Stimulated activated CD8-positive, alpha-beta memory T cell treated with anti-CD3 and anti-CD28 coated beads, Interleukin-4, amount 100 ng/mL, for 1 hour (primary cell): ENCODE measurements at places on chromosomes 7 and 10.

GRCh38 chr10:9023206-9023605 is 968.7 kb downstream of the GATA3 start:
- DNase-seq, result no peak

DNA sequence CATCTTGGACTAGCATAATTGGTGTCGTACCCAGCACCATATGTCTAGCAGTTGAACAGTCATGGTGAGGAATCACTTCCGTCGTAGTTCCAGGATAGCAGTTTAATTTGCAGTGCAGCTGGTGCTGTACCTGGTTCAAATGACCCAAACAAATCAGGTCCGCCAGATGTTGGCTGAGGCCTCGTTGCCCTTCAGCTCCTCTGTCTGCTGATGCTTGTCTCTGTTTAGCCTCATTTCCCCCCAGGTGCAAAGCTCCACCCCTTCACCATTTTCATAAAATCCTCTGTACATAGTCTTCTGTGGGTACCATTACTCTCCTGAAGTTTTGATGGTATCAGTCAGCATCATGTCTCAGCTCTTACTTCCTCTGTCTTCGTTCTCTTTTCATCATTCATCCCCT is 35.1 kb downstream of the UMAD1 start:
- no peak for DNase-seq

DNA sequence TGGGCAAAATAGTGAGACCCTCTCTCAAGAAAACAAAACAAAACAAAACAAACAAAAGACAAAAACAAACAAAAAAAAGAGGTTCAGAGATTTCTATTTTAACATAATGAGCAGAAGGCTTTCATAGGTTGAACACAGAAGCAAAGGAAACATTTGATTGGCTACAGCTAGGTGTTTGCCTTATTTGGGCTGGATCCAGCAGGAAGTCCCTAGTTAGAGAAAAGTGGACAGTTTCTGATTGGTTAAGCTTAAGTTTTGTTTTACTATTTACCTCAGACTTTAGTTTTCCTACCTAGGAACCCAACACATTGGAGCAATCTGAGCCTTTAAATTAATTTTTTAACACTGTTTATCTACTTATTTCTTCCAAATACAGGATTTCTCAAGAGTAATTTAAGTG is 566.5 kb upstream of the PCDH15 start:
- no peak for DNase-seq

- no peak for DNase-seq
Observed at GRCh38 chr10:76191336-76191735, 759.9 kb downstream of the LRMDA start.

DNA sequence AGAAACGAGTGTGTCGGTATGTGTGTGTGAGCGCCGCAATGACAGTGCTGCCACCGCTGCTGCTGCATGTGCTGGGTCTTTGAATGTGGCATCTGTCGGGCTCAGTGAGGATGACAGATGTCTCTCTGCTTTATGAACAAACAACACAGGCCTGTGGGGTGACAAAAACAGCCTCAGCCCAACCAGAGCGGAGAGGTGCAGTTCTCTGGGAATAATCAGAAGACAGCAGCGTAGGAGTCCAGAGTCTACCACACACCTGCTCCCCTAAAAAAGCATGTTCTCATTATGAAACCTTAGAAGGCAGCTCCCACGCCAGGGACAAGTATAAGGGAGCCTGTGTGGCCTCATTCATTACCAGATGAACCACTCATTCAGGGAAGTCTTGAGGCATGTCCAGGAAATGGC is 278.3 kb downstream of the KCNMA1 start:
- DNase-seq, result no peak

DNA sequence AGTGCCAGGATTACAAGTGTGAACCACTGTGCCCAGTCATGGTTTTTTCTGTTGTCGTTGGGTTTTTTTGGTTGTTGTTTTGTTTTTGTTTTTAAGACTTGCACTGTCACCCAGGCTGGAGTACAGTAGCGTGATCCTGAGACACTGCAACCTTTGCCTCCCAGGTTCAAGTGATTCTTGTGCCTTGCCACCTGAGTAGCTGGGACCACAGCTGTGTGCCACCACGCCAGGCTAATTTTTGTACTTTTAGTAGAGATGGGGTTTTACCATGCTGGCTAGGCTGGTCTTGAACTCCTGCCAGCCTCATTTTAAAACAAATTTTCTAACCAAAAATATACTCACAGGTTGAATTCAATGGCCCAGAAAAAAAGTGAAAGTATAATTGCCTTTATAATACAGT is 174.1 kb downstream of the AHR start:
- DNase-seq, result no peak

- no peak for DNase-seq
Observed at GRCh38 chr7:131039836-131040235, 287.8 kb upstream of the MKLN1 start.

GRCh38 chr7:28086198-28086597 is 94.4 kb downstream of the JAZF1 start:
- no peak for DNase-seq

- DNase-seq, result no peak
Observed at GRCh38 chr10:111821871-111822270, 361.7 kb downstream of the GPAM start.

GRCh38 chr7:44705434-44705833 is 43.2 kb upstream of the ZMIZ2 start:
- no peak for DNase-seq

DNA sequence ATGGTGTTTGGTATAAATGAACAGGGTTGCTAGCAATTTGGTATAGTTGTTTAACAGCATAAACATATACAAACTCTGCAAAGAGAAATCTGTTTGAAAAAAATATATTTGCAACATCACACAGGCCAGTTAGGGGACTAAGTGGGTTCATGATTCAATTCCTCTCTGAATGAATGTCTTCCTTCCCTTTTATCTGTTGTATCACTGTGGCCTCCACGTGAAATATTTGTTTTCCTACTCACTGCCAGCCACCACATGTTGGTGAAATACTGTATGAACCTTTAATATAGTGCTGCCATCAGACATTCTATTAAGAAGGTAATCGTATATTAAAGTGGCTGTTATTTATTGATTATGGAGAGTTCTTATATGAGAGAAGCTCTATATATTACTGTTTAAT is 157.0 kb downstream of the ARID5B start:
- no peak for DNase-seq

DNA sequence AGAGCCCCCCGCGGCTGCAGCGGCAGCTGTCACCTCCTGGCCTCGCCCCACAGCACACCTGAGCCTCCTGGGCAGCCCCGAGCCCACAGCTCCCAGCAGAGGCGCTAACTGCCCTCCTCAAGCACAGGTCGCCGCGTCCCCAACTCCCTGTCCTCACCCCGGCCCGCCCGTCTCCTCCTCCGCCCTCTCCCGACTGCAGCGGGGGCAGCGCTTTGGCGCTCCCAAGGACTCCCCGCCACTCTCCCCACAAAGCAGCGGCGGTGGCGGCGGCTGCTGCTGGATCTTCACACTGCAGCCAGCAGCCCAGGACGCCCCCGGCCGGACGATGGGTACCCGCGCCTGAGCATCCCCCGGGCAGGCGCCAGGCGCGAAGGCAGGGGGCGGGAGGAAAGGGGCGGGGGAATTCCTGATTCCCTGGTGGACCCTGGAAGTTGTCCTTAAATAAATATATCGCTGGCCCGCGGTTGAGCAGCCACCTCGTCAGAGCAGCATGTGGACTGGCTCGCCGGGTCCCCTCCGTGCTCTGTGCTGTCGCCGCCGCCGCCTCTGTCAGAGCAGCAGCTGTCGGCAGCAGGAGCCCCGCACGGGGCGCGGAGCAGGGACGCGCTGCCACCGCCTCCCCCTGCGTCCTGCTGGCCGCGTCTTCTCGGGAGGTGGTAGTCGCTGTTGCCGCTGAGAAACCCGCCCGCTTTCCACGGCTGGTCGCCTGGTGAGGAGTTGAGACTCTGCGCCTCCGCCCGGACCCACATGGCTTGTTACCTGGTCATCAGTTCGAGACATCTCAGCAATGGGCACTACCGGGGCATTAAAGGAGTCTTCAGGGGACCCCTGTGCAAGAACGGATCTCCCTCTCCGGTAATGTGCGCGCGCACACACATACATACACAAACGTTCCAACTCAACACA is at the start of gene ZNF804B:
TSS of gene ZNF804B (plus strand) at position 471 of the 906 bp plus-strand sequence. CDS start at position 748, 277 bp downstream.
- DNase-seq, result no peak

GRCh38 chr7:94649450-94649849 is 6.5 kb downstream of the SGCE start:
- DNase-seq, result no peak

DNA sequence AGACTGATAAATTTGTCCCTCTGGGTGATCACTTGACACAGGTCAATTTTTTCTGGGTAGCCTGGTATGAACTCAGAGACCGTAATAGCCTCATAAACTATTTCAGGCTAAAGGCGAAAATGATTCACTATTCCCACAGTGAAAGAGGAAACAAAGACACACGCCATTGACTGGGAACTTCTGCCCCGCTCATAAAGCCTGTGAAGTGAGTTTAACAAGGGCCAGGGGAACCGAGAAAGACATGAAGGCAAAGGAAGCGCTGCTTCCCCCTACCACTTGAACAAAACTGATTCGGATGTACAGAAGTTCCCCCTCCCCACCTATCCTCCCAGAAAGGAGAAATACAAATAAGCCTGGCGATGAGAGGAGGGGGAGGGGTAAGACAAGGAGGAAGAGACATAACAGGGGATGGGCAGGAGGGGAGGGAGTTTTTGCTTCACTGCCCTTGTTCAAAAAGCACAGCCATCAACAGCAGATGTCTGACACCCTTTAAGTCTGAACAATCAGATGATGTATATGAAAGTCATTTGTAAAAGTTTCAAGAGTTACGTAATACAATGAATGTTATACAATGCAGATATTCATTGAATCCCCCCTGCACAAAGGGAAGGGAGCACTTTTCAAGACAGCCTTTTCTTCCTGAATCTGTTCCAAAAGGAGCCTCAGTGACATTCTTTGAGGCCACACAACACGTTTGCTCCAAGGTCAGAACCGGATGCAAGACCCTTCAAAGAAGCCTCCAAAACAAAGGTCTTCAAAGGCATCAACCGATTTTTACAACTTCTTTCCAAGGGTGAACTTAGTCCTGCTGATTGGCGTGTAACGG is 734 bp downstream of the ABCB4 start:
- DNase-seq, result no peak

GRCh38 chr7:151400626-151401315 is 9.1 kb downstream of the WDR86 start:
- no peak for DNase-seq

- DNase-seq, result no peak
Observed at GRCh38 chr7:31464601-31465000, 49.3 kb upstream of the ITPRID1 start.

- DNase-seq, result no peak
Observed at GRCh38 chr10:101060951-101061623, 702 bp upstream of the KAZALD1 start.

DNA sequence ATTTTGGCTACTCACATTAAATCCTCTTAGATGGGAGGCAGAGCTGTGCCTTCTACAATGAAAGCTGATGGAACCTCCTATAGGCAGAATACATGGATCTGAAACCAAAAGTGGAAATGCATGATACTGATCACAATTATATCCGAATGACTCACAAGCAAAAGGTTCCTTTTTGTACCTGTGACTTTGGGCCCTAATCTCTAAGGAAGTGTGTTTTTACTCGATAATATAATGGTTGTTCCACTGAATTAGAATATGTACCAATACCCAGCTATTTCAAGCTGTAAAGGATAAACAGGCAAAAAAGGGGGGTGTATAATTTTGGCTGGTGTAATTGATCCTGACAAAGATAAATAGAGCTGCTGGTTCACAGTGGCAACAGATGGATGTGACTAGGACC is 17.6 kb upstream of the LAMB1 start:
- DNase-seq, result no peak

GRCh38 chr10:43160046-43160920 is 22.0 kb downstream of the CSGALNACT2 start:
- no peak for DNase-seq

GRCh38 chr10:100174699-100175677 is 10.8 kb downstream of the ERLIN1 start:
- no peak for DNase-seq
